ENCODE measurements at places on chromosomes 1 and 21.

DNA sequence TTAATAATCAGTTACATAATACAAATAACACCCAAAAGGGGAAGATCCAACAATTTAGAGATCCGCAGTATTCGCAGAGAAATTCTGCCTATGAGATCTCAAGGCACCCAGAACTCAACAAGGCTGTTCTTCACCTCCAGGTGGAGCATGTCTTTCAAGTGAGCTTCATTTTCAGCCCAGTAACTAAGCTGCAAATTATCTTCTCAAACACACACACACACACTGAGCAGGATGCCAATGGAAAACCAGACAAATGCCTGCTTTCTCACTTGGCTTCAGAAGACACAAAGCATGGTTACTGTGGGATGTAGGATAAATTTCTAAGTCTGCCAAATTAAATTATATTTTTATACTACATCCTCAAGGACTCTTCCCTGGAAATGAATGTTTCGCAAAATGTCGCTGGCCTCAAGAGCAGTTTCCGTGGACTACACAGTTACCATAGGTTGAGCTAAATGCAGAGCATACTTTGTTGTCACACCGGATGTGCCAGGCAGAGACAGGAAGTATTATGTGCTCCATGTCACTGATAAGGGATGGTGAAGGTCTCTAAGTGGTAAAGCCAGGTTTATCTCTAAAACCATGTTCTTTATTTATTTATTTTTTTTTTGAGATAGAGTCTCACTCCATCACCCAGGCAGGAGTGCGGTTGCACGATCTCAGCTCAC is 30.3 kb downstream of the UBR4 start:
- peak; percentile 7 for DNase-seq

DNA sequence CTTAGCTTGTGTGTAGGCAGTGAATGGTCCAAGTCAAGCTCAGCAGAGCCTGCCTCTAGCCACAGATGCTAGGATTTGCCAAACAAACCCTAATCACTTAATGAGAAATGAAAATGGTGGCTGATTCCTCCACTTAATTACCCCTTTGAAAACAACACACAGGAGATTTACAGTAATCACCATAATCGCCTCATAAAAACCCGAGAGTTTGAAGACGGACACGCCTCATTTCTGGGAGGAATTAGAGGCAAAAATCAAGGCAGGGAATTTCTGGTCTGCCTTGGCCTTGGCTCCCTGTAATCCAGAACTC is 16.3 kb upstream of the FOXE3 start:
- no peak for DNase-seq

- peak; percentile 88 for DNase-seq
Measured at GRCh38 chr21:28142697-28143096, 850.0 kb downstream of the LTN1 start.

DNA sequence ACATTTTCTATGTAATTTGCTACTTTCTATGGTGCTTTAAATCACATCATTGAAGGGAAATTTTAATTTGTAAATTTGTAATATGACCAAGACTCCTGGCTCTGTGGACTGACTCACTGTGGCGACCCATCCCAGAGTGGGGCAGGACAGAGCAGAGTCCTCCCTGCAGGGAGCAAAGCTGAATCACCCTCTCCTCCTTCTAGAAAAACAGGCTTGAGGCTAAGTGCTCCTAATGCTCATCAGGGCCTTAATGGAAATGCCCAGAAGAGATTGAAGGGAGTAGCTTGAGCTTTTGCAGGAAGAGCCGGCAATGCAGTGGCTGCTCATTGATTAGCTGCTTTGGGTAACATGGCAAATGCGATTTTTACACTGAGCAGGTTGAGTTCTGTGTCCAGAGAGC is 16.8 kb downstream of the S100A10 start:
- DNase-seq, result peak; percentile 85

- DNase-seq, result peak; percentile 12
Measured at GRCh38 chr1:159172614-159173291, 1.3 kb downstream of the CADM3 start.

All from fibroblast of skin of back (primary cell).